Activated CD4-positive, CD25-positive, alpha-beta regulatory T cell treated with anti-CD3 and anti-CD28 coated beads, Interleukin-2, amount 50 U/mL, for 72 hours (primary cell): ENCODE measurements at places on chromosomes 1 and 21.

DNA sequence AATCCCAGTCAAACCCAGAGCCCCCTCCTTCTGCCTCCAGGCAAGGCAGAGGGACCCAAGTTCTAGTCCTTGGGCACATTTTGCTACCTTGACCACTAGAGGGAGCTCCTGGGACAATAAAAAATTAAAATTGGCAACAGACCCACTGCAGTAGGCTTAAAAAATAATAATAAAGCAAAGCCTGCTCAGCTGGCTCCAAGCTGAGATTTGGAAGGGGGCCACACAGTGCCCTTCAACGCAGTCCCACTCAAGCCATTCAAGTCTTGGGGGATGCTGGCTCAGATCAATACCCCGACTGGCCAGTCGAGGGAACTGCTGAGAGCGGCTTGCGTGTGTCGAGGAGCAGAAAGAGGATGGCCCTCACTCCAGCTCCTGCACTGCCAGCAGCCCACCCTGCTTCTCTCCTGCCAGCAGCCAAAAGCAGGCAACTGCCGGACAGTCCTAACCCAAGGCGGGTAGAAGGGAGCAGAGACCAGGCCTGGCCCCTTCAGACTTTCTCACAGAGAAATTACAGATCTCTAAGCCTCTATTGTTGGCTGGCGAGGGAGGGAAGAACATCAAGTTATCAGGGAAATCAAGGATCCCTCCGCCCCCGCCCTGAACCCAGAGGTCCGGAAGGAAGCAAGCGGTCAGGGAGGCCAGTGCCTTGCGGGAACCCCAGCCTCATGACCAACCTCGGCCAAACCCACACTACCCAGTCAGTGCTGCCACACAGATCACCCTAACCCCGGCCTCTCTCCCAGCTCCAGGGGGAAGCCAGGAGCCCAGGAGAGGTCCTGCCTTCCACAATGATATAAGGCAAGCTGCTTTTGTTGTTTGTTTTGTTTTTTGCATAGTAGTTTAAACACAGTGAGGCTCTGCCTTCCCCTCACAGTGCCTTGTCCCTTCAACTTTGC, 4.9 kb upstream of the ALDH4A1 start:
- peak; percentile 48 for DNase-seq

- DNase-seq = no peak
Observed at GRCh38 chr1:225477296-225477911, 49.6 kb upstream of the LBR start.

GRCh38 chr1:46517932-46518498, 28.4 kb downstream of the DMBX1 start:
- no peak for DNase-seq

GRCh38 chr1:24167008-24167407, 20.1 kb downstream of the IFNLR1 start:
- DNase-seq = no peak

DNA sequence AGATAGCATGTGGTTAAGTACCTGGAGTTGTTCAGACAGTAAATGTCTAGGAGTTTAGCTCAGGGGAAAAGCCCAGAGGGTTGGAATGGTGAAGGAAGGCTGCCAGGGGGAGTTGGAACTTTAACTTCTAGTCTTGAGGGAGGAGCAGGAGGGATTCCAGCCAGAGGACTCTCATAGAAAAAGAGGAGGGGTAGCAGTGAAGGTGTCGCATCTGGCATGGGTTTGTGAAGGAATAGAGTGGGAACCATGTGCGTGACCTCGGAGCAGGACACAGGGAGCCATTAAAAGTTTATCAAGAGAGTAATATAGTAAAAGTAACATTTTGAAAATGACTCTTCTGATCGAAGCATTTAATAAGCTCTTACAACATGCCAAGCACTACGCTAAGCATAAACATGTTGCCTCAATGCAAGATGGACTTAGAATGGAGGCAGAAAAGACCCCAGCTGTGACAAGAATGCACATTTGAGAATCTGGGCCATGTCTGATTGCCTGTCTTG, 632.4 kb upstream of the CAMK1G start:
- DNase-seq = no peak

- DNase-seq = no peak
Observed at GRCh38 chr21:29208044-29208681, 77.7 kb downstream of the MAP3K7CL start.

DNA sequence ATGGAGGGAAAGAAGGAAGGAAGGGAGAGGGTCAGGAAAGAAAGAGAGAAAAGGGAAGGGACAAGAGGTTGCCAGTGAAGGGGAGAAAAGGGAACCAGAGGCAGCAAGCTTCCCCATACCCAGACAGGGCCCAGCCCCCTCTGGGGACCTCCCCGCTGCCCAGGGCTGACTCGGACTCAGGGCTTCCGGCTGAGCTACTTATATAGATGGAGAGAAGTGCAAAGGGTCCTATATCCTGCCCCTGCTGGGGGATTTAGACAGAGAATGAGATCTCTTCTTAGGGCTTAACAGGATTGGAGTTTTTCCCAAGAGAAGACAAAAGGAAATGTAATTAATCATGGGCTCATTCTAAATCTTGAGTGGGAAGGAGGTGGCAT, at the start of gene ETV3L:
ETV3L (minus strand) TSS at position 176 of the 377 bp plus-strand sequence. CDS start 285 bp downstream, outside the sequence.
- DNase-seq = no peak

- no peak for DNase-seq
Observed at GRCh38 chr1:11473491-11474034, 5.4 kb upstream of the DISP3 start.

DNA sequence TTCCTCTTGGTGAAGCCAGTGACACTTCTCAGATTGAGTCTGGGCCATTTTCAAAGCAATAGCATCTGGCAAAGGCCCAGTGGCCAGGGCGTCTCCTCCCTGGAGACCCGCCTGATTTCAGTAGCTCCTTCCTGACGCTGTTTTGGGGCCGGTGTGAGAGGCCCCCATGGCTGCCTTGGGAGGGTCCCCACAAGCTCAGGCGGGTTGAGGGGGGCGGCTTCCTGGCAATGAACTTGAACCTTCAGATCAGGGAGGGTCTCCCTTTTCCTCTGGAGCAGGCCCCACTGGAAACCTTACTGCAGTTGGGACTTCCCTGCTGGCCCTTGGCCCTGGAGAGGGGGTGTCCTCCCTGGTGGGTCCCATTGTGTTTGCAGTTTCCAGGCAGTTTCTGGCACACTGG, 121.2 kb downstream of the CRYAA start:
- DNase-seq = no peak

DNA sequence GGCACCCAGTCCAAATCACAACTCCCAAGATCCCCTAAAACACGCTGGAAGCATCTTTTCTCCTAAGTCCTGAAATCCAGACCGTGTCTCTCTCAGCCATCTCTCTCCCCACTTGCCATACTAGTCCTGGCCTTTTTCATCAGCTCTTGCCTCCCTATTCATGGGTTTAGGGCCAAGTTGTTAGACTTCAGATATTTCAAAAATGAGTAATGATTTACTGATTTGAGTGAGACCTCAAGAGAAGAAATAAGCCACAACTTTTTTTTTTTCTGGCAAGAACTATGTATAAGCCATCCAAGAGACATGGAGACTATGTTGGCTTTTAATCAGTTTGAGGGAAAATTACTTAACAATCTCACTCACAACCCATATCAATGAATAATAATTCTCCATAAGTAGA, 62.5 kb downstream of the TBX15 start:
- DNase-seq = no peak

- DNase-seq = no peak
Observed at GRCh38 chr1:245213066-245213831, 58.5 kb downstream of the KIF26B start.

GRCh38 chr1:160075836-160076235, 5.5 kb upstream of the KCNJ9 start:
- DNase-seq = no peak

- no peak for DNase-seq
Observed at GRCh38 chr1:110508028-110508940, 10.7 kb downstream of the KCNA10 start.

GRCh38 chr1:174797398-174797797, 202.3 kb upstream of the CACYBP start:
- DNase-seq = no peak

DNA sequence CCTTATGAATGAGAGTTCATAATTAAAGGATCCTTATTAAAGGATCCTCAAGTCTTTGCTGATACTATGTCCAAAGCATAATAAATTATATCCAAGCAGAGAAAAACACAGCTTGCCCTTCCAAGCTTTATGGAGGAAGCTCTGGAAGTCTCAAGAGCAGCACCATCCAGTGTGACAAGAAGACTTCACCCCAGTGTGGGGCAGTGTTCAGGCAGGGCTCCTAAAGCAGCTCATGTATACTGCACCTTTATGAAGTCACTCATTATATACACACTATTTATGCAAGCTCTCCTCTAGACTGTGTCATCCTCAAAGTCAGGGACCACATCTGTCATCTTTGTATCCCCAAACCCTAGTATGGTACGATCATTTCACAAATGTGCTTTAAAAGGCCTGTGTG, 11.9 kb upstream of the CCN1 start:
- no peak for DNase-seq

DNA sequence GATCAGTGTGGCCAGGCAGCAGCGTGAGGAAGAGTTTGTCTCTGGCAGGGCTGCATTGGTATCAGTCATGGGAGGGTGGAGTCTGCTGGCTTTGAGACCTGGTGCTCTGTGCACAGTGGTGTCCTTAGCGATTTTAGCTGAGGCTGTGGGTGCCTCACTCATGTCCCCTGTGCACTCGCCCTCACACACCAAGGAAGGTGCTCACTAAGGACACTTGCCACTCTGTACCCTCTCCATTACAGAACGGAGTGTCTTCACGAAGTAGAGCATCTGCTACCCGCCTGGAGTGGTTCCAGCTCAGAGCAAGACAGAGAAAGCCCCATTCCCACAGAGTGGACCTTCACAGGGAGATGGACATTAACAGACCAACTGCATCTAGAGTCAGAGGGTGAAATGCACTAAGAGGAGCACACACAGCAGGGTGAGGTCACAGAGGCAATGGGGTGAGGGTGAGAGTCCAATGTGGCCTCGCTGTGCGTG, 117.9 kb downstream of the MATN1 start:
- no peak for DNase-seq

- DNase-seq = peak; percentile 37
Observed at GRCh38 chr1:15849775-15850324, 2.3 kb downstream of the SPEN start.

DNA sequence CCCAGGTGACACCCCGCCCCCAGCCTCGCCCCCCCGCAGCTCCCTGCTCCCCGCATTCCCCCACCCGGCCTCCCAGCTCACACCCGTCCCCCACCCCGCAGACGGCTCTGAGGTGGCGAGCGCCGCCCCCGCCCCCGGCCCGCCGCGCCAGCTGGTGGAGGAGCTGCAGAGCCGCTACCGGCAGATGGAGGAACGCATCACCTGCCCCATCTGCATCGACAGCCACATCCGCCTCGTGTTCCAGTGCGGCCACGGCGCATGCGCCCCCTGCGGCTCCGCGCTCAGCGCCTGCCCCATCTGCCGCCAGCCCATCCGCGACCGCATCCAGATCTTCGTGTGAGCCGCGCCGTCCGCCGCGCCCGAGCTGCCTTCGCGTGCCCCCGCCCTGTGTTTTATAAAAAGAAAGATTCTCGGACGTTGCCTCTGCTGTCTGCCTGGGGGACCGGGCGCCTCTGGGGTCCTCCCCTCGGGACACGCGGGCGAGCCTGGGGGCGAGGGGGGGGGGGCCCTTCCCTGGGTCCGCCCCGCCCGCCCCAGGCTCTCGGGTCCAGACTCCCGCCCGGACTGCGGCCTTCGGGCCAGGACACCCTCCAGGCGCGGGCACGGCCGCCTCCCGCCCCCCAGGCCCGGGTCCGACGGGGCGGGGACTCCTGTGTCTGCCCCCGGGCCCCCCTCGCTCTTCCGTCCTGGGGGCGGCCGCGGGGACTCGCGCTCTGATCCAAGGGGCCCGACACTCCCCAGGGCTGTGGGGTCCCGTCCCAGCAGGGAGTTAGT, 1.6 kb upstream of the MMP23B start:
- peak; percentile 92 for DNase-seq

DNA sequence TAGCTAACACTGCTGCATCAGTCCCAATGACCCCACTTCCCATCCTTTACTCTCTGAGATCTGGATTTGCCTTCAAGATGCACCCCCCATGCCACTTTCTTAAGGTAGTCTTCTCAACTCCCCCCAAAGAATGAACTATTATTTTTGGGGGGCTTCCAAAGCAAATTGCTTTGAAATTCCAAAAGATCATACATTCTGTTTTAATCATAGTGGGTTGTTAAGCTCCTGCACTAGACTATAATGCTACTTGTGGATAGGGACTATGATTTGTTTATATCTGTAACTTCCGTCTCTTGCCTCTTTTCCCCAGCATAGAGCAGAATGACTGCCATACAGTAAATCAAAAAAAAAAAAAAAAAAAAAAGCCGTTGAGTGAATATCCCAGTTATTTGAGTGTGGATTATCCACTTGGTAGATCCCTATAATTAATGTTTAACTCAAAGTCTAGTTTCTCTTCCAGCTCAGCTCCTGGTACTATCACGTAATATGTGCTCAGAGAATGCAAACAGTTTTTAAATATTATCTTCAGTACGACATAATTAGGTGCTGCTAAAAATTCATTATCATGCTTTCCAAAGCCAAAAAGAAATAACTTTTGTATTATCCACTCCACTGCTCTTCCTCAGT, 26.9 kb downstream of the KIRREL1 start:
- DNase-seq = no peak

- DNase-seq = no peak
Observed at GRCh38 chr1:104018922-104019674, 269.4 kb downstream of the AMY1C start.

DNA sequence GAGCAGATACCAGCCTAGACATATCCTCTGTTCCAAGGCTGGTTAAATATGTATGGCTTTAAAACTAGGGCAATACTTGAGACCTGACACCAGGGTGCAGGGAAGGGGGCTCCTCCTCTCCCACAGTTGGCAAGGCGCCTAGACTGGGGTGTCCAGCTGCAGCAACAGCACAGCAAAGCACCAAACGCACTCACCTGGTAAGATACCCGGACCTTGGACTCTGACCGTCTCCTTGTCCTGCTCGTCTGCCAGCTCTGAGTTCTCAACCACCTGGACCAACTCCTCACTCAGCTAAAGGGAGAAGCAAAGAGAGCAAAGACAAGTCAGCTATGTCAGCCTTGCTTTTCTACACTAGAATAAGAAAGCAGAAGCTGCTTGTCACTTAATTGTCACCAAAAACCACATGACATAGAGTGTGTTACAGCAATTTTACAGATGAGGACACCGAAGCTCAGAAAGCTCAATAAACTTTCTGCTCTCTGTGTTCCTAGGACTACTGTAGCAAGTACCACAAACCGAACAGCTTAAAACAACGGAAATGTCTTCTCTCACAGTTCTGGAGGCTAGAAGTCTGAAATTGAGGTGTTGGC, 4.4 kb downstream of the PACC1 start:
- no peak for DNase-seq

GRCh38 chr21:45064618-45065399, 9.6 kb upstream of the ADARB1 start:
- DNase-seq = no peak

GRCh38 chr1:30704271-30704670, 19.1 kb downstream of the MATN1 start:
- DNase-seq = no peak

GRCh38 chr1:115790846-115791245, 22.3 kb upstream of the CASQ2 start:
- no peak for DNase-seq

- DNase-seq = no peak
Observed at GRCh38 chr1:18661404-18662285, 31.0 kb downstream of the PAX7 start.
